Stomach (tissue), 19 donors: ENCODE measurements at places on chromosomes 1 and 21. TPM values are rescaled to one million over a fixed set of nuclear protein-coding genes. Genes with fewer than 3 reads are reported as not detected.

DNA sequence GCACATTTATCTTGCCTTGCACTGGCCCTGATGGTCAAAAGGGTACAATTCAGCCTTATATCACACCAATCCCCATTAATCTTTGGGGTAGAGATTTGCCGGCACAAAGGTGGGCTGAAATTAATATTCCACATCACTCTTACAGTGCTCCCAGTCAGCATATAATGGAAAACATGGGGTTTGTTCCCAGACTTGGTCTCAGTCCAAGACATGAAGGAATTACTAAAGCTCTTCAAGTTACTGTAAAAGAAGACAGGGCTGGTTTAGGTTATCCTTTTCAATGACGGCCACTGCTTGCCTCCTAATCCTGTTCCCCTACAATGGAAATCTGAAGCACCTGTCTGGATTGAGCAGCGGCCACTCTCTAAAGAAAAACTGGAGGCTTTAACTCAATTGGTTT lies 160.7 kb downstream of the IER5 start:
- no peak overlapping the region for H3K4me3 ChIP-seq
- H3K27ac ChIP-seq: no peak overlapping the region
- no peaks in the 10 kb centered on the region for H3K4me1 ChIP-seq
- no peaks in the 10 kb centered on the region for H3K27me3 ChIP-seq

- peaks cover 7% of the 10 kb centered on the region for H3K36me3 ChIP-seq
- H3K4me1 ChIP-seq: peaks cover 31% of the 10 kb centered on the region
- DNase-seq: peak; percentile 47
- no peaks in the 10 kb centered on the region for H3K27me3 ChIP-seq
- no peak overlapping the region for H3K27ac ChIP-seq
- H3K4me3 ChIP-seq: no peak overlapping the region
These were observed 9.1 kb downstream of the TTC22 start for GRCh38 chr1:54791880-54792522.

- H3K4me3 ChIP-seq: peak overlapping the region; percentile 33
- H3K4me1 ChIP-seq: no peaks in the 10 kb centered on the region
- peak overlapping the region; percentile 77 for H3K27ac ChIP-seq
- H3K36me3 ChIP-seq: no peaks in the 10 kb centered on the region
- DNase-seq: peak; percentile 11
- H3K27me3 ChIP-seq: no peaks in the 10 kb centered on the region
These were observed 323.7 kb upstream of the FAM78B start for GRCh38 chr1:166490437-166490991.

OXCT2 gene
- 0.53 TPM for polyA plus RNA-seq

DNA sequence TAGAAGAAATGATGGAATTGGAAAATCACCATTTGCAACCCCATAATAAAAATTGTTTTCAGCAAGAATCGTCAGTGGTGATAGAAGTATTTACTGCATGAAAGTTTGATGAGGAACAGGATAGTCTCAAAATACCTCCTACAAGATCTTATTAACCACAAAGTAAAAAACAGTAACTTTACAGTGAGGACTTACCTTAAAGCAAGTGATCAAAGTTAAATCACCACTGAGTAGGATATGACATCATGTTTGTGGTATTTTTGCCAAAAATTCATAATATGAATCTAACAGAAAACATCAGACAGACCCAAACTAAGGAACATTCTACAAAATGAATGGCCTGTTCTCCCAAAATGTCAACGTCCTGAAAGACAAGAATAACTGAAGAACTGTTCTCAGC lies 19.9 kb downstream of the ALDH9A1 start:
- no peaks in the 10 kb centered on the region for H3K27me3 ChIP-seq
- H3K4me3 ChIP-seq: no peak overlapping the region
- H3K36me3 ChIP-seq: peaks cover 80% of the 10 kb centered on the region
- H3K4me1 ChIP-seq: no peaks in the 10 kb centered on the region
- no peak overlapping the region for H3K27ac ChIP-seq

DNA sequence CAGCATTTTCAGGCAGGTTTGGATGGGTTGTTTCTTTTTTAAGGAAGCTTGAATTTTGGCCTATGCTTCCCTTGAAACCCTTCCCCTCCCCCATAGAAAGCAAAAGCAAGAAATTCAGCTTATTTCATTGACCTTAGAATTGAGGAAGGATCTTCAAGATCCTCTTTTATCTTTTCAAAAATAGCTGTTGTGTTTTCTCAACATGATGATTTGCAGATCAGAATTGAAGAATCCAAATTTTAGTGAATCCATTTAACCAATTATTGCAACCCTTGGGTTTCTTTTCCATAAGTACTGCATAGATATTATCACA lies 73.7 kb downstream of the LRRC8C start:
- H3K4me1 ChIP-seq: no peaks in the 10 kb centered on the region
- no peaks in the 10 kb centered on the region for H3K36me3 ChIP-seq
- H3K27me3 ChIP-seq: no peaks in the 10 kb centered on the region
- no peak overlapping the region for H3K4me3 ChIP-seq
- DNase-seq: no peak

TARDBP gene
- polyA plus RNA-seq: 85.3 TPM

GRCh38 chr21:44377201-44377921 lies 23.9 kb downstream of the TRPM2 start:
- H3K4me3 ChIP-seq: no peak overlapping the region
- H3K27me3 ChIP-seq: peaks cover 63% of the 10 kb centered on the region
- no peak overlapping the region for H3K27ac ChIP-seq
- no peak for DNase-seq
- peaks cover under 1% of the 10 kb centered on the region for H3K36me3 ChIP-seq

DNA sequence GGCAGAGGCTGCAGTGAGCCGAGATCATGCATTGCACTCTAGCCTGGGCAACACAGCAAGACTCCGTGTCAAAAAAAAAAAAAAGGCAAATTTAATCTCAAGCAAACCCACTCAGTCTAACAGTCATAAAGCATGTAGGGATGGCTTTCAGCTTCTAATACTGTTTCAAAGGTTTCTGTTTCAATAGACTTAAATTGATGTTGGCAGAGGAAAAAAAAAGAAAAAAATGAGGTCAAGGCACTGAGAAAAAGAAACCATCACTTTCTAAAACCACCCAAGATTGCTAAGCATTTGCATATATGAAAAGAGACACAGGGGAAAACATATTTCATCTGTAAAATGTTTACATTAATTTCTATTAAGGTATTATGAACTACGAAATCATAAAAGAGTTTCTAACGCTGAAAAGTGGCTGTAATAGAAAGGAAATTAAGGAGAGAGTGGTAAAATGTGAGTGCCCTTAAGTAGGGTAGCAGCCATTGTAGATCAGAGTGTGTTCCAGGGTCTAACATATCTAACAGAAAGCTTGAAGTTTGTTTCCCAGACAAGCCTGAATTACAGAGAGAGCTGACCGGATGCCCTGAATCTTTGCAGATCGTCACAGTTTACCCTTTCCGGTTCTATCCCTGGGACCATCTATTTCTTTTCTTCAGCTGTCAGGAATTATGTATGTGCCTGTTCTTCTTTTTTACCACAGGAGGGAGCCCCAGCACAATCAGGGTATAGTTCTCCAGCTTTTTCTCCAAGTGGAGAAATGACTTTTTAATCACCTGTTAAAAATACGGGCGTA lies 70.0 kb downstream of the PLD5 start:
- DNase-seq: peak; percentile 73
- no peak overlapping the region for H3K4me3 ChIP-seq
- H3K36me3 ChIP-seq: no peaks in the 10 kb centered on the region
- H3K27ac ChIP-seq: no peak overlapping the region
- H3K4me1 ChIP-seq: peaks cover 6% of the 10 kb centered on the region

S100A7 gene
- not detected for polyA plus RNA-seq
